ENCODE measurements at places on chromosomes 13 and 19. TPM values are rescaled to one million over a fixed set of nuclear protein-coding genes. Genes with fewer than 3 reads are reported as not detected.

KLK7 gene
- total RNA-seq, result not detected

ZNF582 gene
- total RNA-seq, result 10.1 TPM

DNA sequence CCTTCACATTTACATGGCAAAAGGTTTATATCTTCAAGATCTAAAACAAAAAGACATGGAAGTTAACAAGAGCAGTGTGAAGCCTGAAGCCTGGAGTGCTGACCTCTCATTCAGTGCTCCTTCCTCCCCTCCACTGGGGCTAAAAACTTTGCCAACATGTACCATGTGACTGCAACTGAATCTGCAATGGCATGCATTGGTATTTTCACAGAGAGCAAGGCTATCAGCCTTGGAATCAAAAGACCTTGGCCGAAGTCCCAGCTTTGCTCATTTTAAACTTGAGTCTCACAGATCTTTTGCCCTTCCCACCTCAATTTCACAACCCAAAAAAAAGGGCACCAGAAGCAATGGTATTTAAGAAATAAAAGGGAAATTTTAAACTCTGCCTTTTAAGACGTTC is 325.1 kb downstream of the DCT start:
- no peak overlapping the region for H3K27ac ChIP-seq
- H3K27me3 ChIP-seq, result no peaks in the 10 kb centered on the region
- no peaks in the 10 kb centered on the region for H3K4me1 ChIP-seq
- H3K36me3 ChIP-seq, result no peaks in the 10 kb centered on the region

ZNF443 gene
- 5.5 TPM for total RNA-seq

ZNF836 gene
- total RNA-seq, result 42.0 TPM

GRCh38 chr19:53365134-53365898 is at the start of gene ZNF525:
Gene ZNF525 (plus strand): TSS chr19:53365705. CDS start chr19:53372282, 6,577 bp downstream.
- H3K4me3 ChIP-seq, result peak within 1 kb of the TSS; percentile 90
- H3K4me1 ChIP-seq, result peaks cover 11% of the 10 kb centered on the region
- H3K27ac ChIP-seq, result peak within 1 kb of the TSS; percentile 66
- H3K27me3 ChIP-seq, result no peaks in the 10 kb centered on the region
- peak; percentile 97 for DNase-seq

HIPK4 gene
- total RNA-seq, result not detected

SPACA4 gene
- not detected for total RNA-seq

GRCh38 chr13:98915981-98916380 is 61.9 kb downstream of the DOCK9 start:
- H3K4me1 ChIP-seq, result peaks cover 12% of the 10 kb centered on the region
- no peak for DNase-seq
- H3K4me3 ChIP-seq, result no peak overlapping the region
- H3K27me3 ChIP-seq, result no peaks in the 10 kb centered on the region
- no peak overlapping the region for H3K27ac ChIP-seq

- peaks cover 20% of the 10 kb centered on the region for H3K36me3 ChIP-seq
- H3K4me1 ChIP-seq, result no peaks in the 10 kb centered on the region
- H3K27ac ChIP-seq, result no peak overlapping the region
- no peak for DNase-seq
- H3K27me3 ChIP-seq, result no peaks in the 10 kb centered on the region
These were observed 16.6 kb downstream of the IL12RB1 start for GRCh38 chr19:18070181-18070580.

DNA sequence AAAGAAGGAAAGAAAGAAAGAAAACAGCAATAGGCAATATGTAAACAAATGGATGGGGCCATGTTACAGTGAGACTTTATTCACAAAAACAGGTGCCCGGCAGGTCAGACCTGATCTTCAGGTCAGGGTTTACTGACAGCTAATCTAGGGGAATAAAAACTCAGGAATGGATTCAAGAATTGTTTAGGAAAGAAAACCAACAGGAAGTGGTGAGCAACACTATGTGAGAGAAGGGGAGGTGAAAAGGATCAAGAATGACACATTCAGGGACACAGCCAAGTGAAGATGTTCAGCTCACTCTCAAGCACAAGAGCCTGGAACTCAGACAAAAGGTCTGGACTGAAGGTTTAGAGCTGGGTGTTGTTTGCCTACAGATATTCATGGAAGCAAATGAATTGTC is 244.5 kb downstream of the EFNB2 start:
- no peaks in the 10 kb centered on the region for H3K4me1 ChIP-seq
- H3K27me3 ChIP-seq, result no peaks in the 10 kb centered on the region
- no peak overlapping the region for H3K27ac ChIP-seq
- no peak for DNase-seq

GRCh38 chr19:51103926-51104341 is 4.3 kb downstream of the CTU1 start:
- H3K4me1 ChIP-seq, result peaks cover 14% of the 10 kb centered on the region
- no peak for DNase-seq
- peaks cover 21% of the 10 kb centered on the region for H3K36me3 ChIP-seq
- no peak overlapping the region for H3K27ac ChIP-seq
- no peak overlapping the region for H3K4me3 ChIP-seq

PCSK4 gene
- total RNA-seq, result 1.3 TPM

- H3K36me3 ChIP-seq, result no peaks in the 10 kb centered on the region
- no peak overlapping the region for H3K4me3 ChIP-seq
- H3K4me1 ChIP-seq, result no peaks in the 10 kb centered on the region
- DNase-seq, result no peak
- no peak overlapping the region for H3K27ac ChIP-seq
These were observed 22.5 kb downstream of the CCDC8 start for GRCh38 chr19:46390866-46391265.

GRCh38 chr13:73040968-73041596 is 17.7 kb upstream of the KLF5 start:
- no peak overlapping the region for H3K27ac ChIP-seq
- no peak overlapping the region for H3K4me3 ChIP-seq
- no peaks in the 10 kb centered on the region for H3K4me1 ChIP-seq
- H3K36me3 ChIP-seq, result no peaks in the 10 kb centered on the region
- no peaks in the 10 kb centered on the region for H3K27me3 ChIP-seq

DNA sequence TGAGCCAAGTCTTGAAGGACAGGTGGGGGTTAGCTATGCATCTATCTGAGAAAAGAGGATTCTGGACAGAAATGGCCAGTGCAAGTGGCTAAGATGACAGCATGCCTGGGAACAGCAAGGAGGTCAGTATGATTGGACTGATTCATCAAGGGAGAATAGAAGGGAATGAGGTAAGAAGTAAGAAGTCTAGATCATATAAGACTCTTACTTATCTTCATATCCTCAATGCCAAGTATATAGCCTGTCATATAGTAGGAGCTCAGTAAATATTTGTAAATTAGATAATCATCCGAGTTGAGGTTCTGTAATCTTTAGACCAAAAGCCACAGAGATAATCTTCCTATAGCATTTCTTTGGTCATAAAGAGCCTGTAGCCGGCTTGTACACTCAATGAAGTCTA is 103.3 kb upstream of the MLNR start:
- no peaks in the 10 kb centered on the region for H3K4me1 ChIP-seq
- peaks cover 5% of the 10 kb centered on the region for H3K36me3 ChIP-seq
- H3K4me3 ChIP-seq, result no peak overlapping the region
- H3K27me3 ChIP-seq, result no peaks in the 10 kb centered on the region
- DNase-seq, result no peak
- H3K27ac ChIP-seq, result no peak overlapping the region

ZNF665 gene
- 18.1 TPM for total RNA-seq

DNA sequence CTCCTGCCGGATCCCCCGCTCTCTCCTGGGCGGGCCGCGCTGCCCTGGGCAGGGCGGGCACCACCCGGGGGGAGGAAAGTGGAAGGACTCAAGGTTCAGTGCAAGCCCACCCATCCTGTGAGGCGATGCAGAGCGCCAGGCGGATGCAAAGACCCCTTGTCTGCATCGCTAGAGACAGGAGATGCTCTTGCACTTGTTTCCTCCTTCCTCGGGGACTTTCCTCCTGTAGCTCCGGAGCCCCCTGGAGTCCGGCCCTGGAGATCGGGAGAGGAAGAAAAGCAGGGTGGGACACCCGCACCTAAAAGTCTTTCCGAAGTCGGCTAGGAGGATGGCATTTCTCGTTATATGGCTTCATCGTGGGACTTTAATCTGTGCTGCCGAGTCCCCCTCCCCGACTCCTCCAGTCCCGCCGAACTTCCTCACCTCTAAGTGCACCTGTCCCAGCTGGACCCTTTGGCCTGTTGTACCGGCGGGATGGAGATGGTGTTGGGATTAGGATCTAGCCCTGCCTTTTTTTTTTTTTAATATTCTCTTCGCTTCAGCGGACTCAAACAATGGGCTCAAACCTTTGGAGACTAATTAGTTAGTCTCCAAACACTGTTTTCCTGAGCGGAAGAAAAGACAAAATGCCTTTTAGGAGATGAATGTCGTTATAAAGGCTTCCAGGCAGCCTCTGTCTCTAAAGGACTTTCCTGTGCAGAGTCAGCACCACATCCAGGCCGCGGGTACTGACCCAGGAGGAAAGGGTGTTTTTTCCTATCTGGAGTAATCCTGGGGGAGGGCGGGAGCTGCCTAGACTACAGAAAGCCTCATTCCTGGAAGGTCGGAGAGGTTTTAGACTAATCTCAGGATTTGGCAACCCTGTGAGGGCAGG is 725 bp downstream of the FAM124A start:
- peak overlapping the region; percentile 31 for H3K4me3 ChIP-seq
- H3K27ac ChIP-seq, result no peak overlapping the region
- H3K36me3 ChIP-seq, result no peaks in the 10 kb centered on the region
- peaks cover 14% of the 10 kb centered on the region for H3K4me1 ChIP-seq
- H3K27me3 ChIP-seq, result peaks cover 36% of the 10 kb centered on the region
- DNase-seq, result peak; percentile 41

DNA sequence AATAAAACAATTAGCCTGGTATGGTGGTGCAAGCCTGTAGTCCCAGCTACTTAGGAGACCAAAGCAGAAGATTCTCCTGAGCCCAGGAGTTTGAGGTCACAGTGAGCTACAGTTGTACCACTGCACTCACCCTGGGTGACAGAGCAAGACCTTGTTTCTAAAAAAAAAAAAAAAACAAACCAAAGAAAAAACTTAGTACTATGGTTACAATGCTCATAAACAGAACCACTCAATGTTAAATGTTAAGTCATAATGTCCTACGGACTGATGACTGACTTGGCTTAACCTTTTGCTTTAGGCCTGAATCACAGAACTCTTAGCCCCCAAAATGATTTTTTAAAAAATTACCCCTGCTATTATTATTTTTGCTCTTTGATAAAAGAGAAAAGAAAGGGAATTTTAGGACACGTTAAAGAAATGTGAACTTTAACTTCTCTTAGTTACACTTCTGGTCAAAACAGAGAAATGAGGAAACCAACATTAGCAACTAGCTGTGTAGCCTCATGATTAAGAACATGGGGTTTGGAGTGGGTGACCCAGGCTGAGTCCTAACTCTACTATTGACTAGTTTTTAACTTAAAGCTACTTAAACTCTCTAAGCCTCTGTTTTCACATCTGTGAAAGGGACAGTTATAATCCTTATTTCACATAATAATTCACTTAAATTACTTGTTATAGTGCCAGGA is 13.7 kb upstream of the ELF1 start:
- H3K4me1 ChIP-seq, result peaks cover 5% of the 10 kb centered on the region
- H3K36me3 ChIP-seq, result no peaks in the 10 kb centered on the region
- no peaks in the 10 kb centered on the region for H3K27me3 ChIP-seq
- no peak overlapping the region for H3K4me3 ChIP-seq
- DNase-seq, result no peak

URI1 gene
- total RNA-seq, result 54.2 TPM

GRCh38 chr19:37719111-37719926 is at the start of gene ZNF607:
Gene ZNF607 (minus strand): TSS chr19:37719761. CDS start chr19:37711618, 8,143 bp downstream.
- peaks cover 7% of the 10 kb centered on the region for H3K4me1 ChIP-seq
- no peaks in the 10 kb centered on the region for H3K36me3 ChIP-seq
- DNase-seq, result peak; percentile 94
- H3K27ac ChIP-seq, result peak within 1 kb of the TSS; percentile 68
- peak within 1 kb of the TSS; percentile 86 for H3K4me3 ChIP-seq

GRCh38 chr19:15612342-15612741 is 2.7 kb upstream of the CYP4F8 start:
- no peak overlapping the region for H3K4me3 ChIP-seq
- no peaks in the 10 kb centered on the region for H3K36me3 ChIP-seq
- H3K27me3 ChIP-seq, result peaks cover 2% of the 10 kb centered on the region
- H3K27ac ChIP-seq, result no peak overlapping the region
- DNase-seq, result no peak

GRCh38 chr13:84279166-84279565 is 396.9 kb upstream of the SLITRK1 start:
- H3K4me3 ChIP-seq, result no peak overlapping the region
- no peak for DNase-seq
- no peaks in the 10 kb centered on the region for H3K27me3 ChIP-seq
- no peaks in the 10 kb centered on the region for H3K36me3 ChIP-seq
- H3K27ac ChIP-seq, result no peak overlapping the region
- H3K4me1 ChIP-seq, result no peaks in the 10 kb centered on the region

DNA sequence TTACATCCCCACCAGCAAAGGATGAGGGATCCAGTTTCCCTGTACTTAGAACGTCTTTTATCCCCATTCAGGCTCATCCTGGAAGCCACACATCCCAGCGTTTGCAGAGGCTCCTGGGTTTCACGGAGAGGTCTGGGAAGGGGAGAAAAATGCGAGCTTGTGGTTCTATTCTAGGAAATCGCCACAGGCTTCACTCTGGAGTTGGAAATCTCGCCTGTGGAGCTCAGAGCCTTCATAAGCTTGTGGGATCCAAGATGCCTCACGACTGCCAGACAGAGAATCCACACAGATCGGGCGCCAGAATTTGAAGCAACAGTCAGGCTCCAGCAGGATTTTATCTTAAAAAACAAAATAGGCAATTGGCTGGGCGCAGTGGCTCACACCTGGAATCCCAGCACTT is 157.9 kb downstream of the PTPRS start:
- no peak overlapping the region for H3K27ac ChIP-seq
- no peaks in the 10 kb centered on the region for H3K36me3 ChIP-seq
- H3K4me3 ChIP-seq, result no peak overlapping the region

Measured in B cell (primary cell).